Fibroblast of villous mesenchyme (primary cell): ENCODE measurements at places on chromosomes 4 and X. TPM values are rescaled to one million over a fixed set of nuclear protein-coding genes. Genes with fewer than 3 reads are reported as not detected.

Gene SYN1
- total RNA-seq, result 0.32 TPM in 1 of 2 replicates, not detected in the other

Gene RTL5
- 1.3 and 2.2 TPM in 2 replicates for total RNA-seq

Gene YIPF7
- under 0.01 TPM in 1 of 2 replicates, not detected in the other for total RNA-seq

Gene ADGRA3
- total RNA-seq, result 24.8 and 25.9 TPM in 2 replicates

Gene MAP3K15
- under 0.01 TPM in 1 of 2 replicates, not detected in the other for total RNA-seq

Gene MID1
- total RNA-seq, result 7.4 and 16.4 TPM in 2 replicates

Gene MAGED4B
- total RNA-seq, result 18.6 and 24.2 TPM in 2 replicates

Gene BST1
- total RNA-seq, result 19.9 and 37.7 TPM in 2 replicates

Gene MTTP
- under 0.01 TPM in 1 of 2 replicates, not detected in the other for total RNA-seq

Gene NPY1R
- total RNA-seq, result 1.6 and 3.5 TPM in 2 replicates

Gene RNF150
- 12.2 and 16.4 TPM in 2 replicates for total RNA-seq

Gene KLKB1
- total RNA-seq, result not detected in 2 replicates

Gene OTUD6A
- total RNA-seq, result not detected in 2 replicates

Gene YTHDC1
- 34.8 and 43.2 TPM in 2 replicates for total RNA-seq

Gene ANXA10
- total RNA-seq, result under 0.01 and 0.32 TPM in 2 replicates

Gene TAB3
- total RNA-seq, result 11.3 and 16.8 TPM in 2 replicates

Gene AFF2
- 0.32 TPM in 1 of 2 replicates, not detected in the other for total RNA-seq

Gene MAGEB10
- total RNA-seq, result not detected in 2 replicates

Gene GASK1B
- 59.6 and 73.8 TPM in 2 replicates for total RNA-seq

Gene GJB1
- total RNA-seq, result not detected in 2 replicates

Gene PPEF1
- not detected in 2 replicates for total RNA-seq

Gene CSN1S1
- not detected in 2 replicates for total RNA-seq

Gene VMA21
- total RNA-seq, result 49.9 and 80.3 TPM in 2 replicates

Gene USP11
- total RNA-seq, result 47.0 and 48.4 TPM in 2 replicates

Gene CXCL13
- total RNA-seq, result under 0.01 TPM in 1 of 2 replicates, not detected in the other

Gene SETD7
- total RNA-seq, result 74.4 and 107 TPM in 2 replicates

Gene RAB9B
- 0.64 and 0.86 TPM in 2 replicates for total RNA-seq

Gene AP1S2
- total RNA-seq, result 27.4 and 39.7 TPM in 2 replicates

Gene CCDC158
- under 0.01 and 0.43 TPM in 2 replicates for total RNA-seq

Gene TMEM185A
- total RNA-seq, result 14.5 and 17.7 TPM in 2 replicates

Gene FIP1L1
- total RNA-seq, result 72.5 and 87.2 TPM in 2 replicates

Gene TCEAL6
- total RNA-seq, result not detected in 2 replicates

Gene UCHL1
- total RNA-seq, result 488 and 579 TPM in 2 replicates
